Activated CD4-positive, alpha-beta T cell treated with anti-CD3 and anti-CD28 coated beads, Interleukin-2, amount 50 U/mL, for 4 hours (primary cell): ENCODE measurements at places on chromosomes 6 and 20.

GRCh38 chr6:117613920-117614560, 11.7 kb upstream of the GOPC start:
- DNase-seq, result no peak

GRCh38 chr6:49118478-49118877, 344.6 kb downstream of the MMUT start:
- DNase-seq, result no peak

DNA sequence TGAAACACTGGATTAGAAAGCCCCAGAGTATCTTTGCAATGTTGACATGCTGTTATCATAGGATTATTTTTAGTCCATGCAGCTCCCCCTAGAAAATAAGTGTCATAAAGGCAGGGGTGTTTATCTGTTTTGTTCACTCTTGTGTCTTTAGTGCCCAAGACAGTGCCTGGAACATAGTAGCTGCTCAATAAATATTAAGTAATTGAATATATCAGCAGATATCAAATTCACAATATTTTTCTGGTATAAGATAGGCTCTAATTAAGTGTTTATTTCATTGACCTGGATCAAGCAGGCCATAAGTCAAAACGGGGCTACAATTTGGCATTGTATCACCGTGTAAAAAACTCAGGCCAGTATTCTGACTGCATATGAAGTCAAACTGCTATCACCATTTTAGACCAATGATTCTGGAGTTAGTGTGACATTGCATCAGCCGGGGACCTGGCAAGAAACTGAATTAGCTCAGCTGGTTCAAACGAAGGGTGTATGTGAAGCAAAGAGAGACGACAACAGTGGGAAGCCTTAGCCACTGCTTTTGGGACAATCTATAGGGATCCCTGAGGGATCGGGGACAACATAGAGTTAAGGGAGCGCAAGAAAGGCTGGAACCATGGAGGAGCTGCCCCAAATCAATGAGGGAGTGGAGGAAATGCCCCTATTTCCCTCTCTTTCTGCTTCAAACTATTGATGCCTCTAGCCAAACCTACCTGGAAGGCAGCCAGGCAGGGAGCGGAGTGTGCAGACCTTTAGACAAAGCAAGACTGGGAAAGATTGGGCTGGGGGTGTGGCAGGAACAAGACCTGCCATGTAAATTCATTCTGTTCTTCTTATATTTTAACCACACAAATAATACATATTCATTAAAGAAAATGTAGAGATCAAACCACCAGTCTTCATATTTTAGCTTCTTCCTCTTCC, 112.2 kb downstream of the PLEKHG1 start:
- DNase-seq, result no peak

- no peak for DNase-seq
Measured at GRCh38 chr6:69895396-69895795, 29.0 kb downstream of the COL19A1 start.

DNA sequence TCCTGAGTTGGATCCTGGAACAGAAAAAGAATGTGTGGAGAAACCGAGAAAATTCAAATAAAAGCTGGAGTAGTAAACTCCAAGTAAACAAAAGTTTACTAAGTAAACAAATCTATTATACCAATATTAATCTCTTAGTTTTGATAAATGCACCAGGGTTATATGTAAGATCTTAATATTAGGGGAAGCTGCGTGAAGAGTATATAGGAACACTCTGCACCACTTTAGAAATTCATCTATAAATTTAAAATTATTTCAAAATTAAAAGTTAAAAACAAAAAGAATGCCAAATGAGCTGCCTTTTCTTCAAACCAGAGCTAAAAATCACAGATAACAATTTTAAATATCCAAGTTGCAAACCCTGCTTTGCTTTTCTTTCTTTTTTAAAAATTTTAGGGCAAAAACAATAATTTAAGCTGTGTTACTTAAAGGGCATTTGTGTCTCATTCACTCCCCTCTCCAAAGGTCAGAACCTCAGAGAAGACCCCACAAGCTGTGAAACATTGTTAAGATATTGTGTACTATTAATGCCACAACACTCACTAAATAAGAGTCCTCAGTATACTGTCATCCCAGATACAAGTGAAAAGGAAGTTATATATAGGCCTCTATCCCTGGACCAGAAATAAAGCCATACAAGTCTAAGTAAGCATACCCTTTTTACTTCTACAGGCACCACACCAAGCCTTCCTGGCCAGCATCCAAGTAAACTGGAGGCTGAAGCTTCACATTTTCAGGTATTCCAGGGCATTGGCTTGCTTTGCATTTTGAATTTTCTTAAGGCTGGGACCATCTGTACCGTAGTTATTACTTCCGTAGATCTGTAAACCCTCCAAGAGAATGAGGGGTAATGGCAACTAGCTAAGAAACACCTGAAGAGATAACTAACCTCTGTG, 7.0 kb downstream of the DNAAF9 start:
- DNase-seq, result no peak

GRCh38 chr6:27081931-27082330, 165.6 kb upstream of the PRSS16 start:
- no peak for DNase-seq

DNA sequence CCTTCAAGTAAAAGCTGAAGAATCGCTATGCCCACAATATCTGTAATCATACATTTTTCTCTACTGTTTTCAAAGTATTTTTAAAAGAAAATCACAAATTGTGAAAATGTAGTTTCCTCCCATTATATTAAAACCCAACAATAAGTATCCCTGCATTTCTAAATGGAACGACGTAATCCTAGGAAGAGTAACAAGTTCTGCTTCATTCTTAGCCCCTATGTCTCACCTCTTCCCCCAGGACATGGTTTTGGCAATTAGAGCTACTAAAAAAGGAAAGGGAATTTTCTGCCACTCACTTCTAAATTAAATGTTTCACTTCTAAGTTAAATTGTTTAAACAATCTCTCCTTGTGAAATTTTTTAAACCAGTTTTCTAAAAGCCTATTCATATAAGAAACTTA, 47.4 kb downstream of the TBPL1 start:
- no peak for DNase-seq

DNA sequence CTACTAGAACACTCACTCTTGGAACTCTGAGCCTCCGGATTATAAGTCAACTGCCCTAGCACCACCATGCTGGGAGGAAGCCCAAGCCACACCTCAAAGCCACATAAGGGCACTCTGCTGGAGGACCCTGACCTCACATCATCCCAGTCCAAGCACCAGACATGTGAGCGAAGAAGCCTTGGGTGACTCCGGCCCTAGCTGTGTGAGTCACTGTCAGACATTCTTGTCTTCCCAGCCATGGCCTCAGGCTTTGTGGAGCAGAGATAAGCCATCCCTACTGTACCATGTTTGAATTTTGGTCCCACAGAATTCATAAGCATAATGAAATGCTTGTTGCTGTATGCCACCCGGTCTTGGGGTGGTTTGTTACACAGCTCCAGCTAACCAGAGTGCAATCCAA, 247.7 kb downstream of the SOD2 start:
- DNase-seq, result no peak

DNA sequence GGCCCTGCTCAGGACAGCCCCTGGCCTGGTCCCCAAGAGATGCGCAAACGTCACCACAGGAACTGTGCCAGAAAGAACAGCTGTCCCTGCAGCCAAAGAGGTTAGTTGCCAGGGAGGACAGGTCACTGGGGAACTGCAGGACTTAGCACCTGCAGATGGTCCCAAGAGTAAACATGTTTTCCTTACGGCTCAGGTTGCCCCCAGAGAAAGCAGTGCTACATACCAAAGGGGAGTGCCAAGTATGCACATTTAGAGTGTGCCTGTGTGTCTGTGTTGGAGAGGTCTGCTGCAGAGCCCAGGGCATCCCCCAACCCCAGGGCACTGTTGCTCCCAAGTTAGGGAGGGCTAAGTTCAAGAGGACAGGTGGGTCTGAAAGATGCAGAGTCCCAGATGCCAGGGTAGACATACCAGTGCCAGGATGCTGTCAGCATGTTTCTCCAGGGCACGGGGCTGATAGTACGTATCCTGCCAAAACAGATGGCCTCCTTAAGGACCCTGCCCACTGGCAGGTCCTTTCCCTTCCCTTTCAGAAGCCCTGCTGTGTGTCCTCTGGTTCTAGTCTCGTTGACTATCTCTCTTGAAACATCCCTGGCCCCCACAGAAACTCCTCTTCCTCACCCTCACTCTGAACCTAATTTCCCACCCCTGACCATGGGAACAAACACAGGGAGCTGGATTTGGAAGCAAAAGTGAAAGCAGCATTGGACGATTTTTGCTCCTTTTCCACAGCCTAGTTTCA, 1.3 kb downstream of the ABHD16A start:
- no peak for DNase-seq

GRCh38 chr6:18444111-18444510, 57.0 kb downstream of the RNF144B start:
- no peak for DNase-seq

DNA sequence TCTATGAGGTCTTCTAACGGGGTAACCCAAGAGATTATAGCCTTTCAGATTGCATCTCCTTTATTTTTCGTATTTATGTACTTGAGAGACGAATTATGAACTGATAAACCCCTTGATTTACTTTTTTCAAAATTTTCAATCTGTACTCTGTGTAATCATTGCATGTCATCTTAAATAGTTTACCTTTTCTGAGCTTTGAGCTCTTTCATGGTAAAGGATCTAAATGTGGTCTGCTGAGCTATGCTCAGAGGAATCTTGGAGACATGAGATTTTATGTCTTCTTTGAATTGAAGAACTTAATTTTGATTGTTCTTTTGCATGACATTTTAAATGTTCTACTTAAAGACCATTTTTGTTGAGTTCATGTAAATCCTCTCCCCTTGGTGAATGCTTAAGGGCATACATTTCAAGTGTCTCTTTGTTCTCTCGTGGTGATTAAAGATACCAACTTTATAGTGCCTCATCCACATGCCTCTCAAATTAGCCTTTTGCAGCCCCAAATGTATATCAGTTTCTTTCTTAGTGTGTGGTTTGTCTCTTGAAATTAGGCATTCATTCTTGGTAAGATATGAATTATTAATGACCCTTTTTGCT, 116.3 kb upstream of the SCGN start:
- no peak for DNase-seq

- no peak for DNase-seq
Measured at GRCh38 chr20:33829636-33830035, 18.5 kb downstream of the CHMP4B start.

GRCh38 chr20:57350081-57350710, 859 bp upstream of the RAE1 start:
- DNase-seq, result no peak

DNA sequence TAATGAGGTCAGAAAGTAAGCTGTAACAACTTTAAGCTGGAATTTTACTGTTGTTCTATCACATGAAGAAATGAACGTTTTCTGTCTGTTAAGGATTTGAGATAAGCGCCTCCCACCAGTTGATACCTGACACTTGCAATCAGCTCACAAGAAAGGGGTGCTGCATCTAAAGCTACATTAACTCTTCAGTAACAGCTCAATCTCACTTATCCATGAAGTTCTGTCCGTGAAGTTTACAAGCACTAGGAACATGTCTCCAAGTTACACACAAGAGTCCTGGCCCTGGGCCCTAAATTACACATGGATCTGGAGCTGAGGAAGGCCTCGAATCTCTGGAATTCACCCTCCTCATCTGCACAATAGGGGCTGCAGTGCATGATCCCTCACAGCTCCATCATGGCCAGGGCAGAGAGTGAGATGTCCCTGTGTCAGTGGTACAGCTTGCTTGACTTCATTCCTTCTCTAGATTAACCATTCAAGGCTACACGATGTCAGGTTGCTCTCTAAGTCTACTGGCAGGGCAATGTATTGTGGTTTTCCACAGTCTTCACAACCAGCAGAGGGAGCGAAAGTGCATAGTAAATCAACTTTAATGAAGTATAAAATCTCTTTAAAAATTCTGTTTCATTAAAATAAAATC, 182.4 kb upstream of the MCHR2 start:
- DNase-seq, result no peak

DNA sequence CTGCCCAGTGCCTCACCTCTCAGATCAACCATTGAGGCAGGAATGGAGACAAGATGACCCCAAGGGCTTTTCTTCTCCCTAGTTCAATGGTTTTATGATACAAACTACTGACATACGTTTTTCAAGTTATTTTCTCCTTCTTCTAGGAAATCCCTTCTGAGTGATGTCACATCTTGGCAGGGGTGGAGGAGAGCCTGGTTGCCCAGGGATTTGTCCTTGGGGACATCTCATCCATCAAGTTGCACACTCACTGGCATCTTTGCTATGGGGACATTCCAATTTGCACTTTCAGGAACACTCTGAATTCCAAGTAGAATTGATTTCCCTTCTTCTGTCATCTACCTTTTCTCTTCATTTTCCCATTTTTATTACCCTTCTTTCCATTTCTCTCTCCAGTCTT, 9.9 kb downstream of the ZFP57 start:
- DNase-seq, result no peak

GRCh38 chr6:38391206-38391605, 248.5 kb downstream of the BTBD9 start:
- no peak for DNase-seq

DNA sequence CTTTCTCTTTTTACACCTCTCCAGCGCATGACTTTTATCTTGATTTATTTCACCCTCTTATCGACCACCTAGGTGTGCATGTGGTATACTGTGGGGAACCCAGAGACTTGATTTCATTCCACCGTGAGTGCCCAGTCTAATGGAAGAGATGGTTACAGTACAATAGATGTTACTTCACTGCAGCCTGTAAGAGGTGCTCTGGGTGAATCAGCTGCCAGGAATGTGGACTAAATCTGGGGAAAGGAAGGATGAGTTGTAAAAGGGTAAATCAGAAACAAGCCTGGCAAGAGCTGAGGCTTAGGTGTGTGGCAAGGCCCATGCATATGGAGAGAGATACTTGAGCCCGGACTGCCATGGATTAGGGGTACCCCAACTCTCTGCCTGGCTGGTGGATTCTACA, 7.4 kb downstream of the STK35 start:
- DNase-seq, result no peak

- no peak for DNase-seq
Measured at GRCh38 chr6:1586256-1586655, 23.5 kb upstream of the FOXC1 start.

- DNase-seq, result no peak
Measured at GRCh38 chr6:158487495-158487894, 72.4 kb upstream of the TMEM181 start.

DNA sequence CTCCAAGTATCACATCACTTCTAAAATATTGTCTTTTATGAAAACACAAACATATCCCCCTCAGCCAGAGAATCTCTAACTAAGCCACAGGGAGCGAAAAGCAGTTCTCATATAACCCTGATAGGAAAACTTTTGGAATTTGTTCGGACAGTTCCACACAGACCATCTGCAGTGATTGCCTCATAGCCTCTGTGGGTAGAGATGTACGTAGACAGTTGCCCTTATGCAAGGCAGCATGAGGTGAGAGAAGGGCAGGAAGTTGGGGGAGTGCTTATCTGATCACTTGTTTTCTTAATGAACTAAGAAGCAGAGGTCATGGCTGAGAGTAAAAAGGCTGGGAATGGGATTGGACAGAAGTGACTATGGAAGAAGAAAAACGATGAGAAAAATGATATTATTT, 39.6 kb downstream of the SLC23A2 start:
- no peak for DNase-seq

- DNase-seq, result no peak
Measured at GRCh38 chr20:46004187-46004586, 4.5 kb upstream of the MMP9 start.
